ENCODE measurements at places on chromosomes 7 and 10.

DNA sequence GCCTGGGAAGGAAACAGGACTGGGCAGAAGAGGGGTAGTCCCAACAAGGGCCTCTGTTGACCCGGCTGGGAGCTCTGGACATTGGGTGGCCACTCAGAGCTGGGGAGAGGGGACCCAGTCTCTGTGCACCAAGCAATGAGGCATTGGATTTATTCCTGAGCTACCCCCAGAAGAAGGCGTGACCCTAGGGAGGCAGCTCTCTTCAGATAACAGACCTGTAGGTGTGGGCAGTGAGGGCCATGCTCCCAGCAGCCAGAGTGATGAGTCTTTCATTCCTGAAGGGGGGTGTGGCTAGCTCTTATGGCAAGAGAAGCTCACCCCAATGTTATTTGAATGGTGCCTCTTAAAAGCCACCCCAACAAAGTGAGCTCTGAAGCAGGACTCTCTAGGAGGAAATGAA, 20.4 kb downstream of the TEX36 start:
- no peak for DNase-seq

- DNase-seq = no peak
These were observed 11.3 kb downstream of the LOXL4 start for GRCh38 chr10:98256692-98257091.

DNA sequence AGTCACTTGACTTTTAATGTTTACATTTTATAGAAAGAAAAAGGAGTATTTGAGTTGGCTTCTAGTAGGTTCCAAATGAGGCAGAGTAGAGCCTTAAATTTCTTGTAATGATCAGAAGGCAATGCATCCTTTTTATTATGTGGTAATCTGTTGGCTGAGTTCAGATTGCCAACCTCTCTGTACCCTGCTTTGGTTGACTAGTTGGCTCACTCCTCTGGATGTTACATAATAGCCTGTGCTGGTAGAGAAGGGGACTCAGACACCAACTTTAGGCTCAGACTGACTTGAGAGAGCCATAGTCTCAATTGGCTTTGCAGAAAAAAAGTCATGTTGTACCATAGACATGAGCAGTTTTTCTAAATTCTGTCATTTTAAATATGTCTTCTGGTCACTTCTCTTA, 46.8 kb upstream of the GLCCI1 start:
- DNase-seq = no peak

DNA sequence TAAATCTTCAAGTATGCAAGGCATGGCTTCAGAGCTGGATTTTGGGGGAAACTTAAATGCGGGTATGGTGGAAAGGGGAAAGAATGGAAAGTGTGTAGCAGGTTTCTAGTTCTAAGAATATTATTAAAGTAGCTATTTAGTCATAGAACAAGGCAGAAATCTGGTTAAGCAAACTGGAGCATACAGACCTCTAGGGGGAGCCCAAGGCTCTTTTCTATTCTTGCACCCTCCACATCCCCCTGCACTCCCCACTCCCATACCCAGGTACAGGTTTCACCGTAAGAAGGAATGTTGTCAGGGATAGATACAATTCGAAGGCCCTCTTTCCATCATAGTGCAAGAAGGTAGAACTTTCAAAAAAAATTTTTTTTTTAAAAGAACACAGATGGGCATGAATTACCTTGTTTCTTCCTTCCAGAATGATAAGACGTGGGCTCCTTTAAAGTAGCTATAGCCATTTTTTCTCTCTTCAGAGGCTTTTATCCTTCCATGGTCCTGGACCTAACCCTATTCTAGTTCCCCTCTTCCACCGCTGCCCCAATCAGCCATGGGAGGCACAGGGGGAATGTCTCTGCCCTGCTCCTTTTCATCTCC, 41.5 kb upstream of the SMIM30 start:
- no peak for DNase-seq

GRCh38 chr7:151349507-151349853, 7.9 kb downstream of the NUB1 start:
- no peak for DNase-seq

DNA sequence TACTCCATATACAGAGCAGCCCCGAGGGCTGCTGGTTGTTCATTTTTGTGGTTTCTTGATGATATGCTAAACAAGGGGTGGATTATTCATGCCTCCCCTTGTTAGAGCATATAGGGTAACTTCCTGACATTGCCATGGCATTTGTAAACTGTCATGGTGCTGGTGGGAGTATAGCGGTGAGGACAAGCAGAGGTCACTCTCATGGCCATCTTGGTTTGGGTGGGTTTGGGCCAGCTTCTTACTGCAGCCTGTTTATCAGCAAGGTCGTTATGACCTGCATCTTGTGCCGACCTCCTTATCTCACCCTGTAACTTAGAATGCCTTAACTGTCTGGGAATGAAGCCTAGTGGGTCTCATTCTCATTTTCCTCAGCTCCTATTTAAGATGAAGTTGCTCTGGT, 31.3 kb downstream of the GNAT3 start:
- DNase-seq = no peak

GRCh38 chr10:17747883-17748550, 4.0 kb upstream of the TMEM236 start:
- DNase-seq = no peak

- DNase-seq = no peak
These were observed 134.2 kb downstream of the SND1 start for GRCh38 chr7:127786184-127786583.

DNA sequence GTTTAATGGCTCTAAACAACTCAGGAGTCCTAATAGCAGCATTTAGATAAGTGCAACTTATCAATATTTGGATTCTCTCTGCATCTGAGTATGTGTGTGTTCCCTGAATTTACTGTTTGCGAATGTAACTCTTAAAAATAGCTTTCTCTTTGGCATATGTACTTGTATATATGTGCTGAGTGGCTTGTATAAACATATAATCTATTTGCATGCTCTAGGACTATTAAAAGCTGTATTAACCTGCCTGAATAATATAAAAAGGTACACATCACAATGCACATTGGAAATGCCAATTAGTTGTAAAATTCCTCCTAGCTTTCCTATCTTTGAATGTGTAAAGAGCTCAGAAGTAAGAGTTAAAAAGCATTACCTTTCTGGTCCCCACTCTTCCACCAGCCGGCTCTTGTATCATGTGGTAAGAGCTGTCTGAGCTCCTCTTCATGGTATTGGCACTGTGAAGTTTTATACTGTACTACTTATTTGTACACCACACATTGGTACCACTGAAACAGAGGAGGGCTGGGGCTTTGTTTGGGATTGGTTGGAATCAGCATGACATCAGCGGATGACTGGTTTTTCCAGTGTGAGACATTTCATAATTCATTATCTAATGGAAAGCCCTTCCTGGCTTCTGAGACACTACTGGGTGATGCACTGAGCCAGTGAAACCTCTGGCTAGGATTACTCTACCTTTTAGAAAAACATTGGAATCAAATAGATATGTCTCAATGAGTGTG, at the start of gene INHBA:
INHBA (minus strand) TSS at position 456 of the 737 bp plus-strand sequence. CDS start 2,716 bp downstream, outside the sequence.
- no peak for DNase-seq

Data from CD4-positive, alpha-beta T cell (primary cell).